Progenitor cell of endocrine pancreas (in vitro differentiated cells): ENCODE measurements at places on chromosomes 3 and 15.

DNA sequence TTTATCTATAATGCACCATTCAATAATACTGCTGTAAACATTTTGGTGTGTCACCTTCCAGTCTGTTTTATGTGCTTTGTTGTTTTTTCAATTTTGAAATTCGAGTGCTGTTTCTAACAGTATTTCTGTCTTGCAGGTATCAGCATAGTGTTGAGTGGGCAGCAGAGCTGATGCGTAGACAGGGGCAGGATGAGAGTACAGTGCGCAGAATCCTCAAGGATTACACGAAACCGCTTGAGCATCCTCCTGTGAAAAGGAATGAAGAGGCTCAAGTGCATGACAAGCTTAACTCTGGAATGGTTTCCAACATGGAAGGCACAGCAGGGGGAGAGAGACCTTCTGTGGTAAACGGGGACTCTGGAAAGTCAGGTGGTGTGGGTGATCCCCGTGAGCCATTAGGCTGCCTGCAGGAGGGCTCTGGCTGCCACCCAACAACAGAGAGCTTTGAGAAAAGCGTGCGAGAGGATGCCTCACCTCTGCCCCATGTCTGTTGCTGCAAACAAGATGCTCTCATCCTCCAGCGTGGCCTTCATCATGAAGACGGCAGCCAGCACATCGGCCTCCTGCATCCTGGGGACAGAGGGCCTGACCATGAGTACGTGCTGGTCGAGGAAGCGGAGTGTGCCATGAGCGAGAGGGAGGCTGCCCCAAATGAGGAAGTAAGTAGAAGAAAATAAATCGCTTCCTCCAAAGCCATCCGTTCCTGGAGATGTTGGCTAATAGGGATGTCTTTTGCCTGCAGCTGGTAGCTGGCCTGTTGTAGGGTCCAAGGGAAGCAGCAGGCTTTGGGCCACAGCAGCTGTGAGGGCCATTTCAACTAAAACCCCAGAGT lies 19.1 kb downstream of the TSEN2 start:
- DNase-seq: no peak

GRCh38 chr3:197454014-197454413 lies 101.8 kb downstream of the BDH1 start:
- DNase-seq: no peak

GRCh38 chr15:94131875-94132274 lies 99.5 kb upstream of the MCTP2 start:
- no peak for DNase-seq

- no peak for DNase-seq
Observed at GRCh38 chr15:43529141-43529540, 11.7 kb downstream of the MAP1A start.

GRCh38 chr3:134313847-134314587 lies 60.2 kb downstream of the AMOTL2 start:
- DNase-seq: no peak

GRCh38 chr3:183518491-183519251 lies 36.8 kb downstream of the KLHL6 start:
- no peak for DNase-seq

- no peak for DNase-seq
Observed at GRCh38 chr3:172519740-172520139, 3.5 kb downstream of the TNFSF10 start.

GRCh38 chr3:15268033-15268631 lies 62.1 kb downstream of the CAPN7 start:
- peak; percentile 72 for DNase-seq

DNA sequence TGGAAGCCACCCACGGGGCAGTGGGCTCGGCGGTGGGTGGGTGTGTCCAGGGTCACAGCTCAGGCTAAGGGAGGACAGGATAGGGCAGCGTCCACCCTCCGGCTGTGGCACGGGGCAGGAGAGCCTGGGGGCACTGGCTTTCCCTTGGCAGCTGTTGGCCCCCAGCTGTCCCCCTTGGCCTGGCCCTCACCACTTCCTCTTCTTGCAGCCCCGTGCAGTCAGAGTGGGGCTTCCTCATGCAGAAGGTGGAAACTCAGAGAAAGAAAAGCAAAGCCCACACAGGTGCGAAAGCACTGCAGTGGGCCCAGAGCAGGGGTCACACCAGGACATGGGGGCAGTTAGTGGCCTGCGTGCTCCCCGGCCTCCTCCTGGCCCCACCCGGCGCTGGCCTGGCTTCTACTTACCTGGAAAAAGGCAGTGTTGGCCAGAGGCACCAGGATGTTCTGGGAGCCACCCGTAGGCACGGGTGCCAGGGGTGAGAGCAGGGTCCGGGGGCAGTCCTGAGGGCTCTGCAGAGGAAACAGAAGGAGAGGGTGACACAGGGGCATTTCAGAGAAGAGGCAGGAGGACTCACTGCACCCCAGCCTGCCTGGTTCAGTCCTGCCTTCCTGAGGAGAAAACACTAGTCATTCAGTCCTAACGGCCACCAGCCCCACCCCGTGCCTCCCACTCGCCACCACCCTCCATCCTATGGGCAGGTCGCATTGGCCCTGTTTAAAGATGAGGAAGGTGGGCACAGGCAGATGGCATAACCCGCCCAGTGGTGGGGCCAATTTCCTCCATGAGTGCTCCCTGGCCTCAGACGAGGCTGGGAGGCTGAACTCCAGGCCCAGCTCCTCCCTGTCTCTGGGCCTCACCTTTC lies 28.3 kb downstream of the PLXND1 start:
- DNase-seq: no peak

- DNase-seq: no peak
Observed at GRCh38 chr3:131193641-131194238, 167.1 kb downstream of the NEK11 start.

DNA sequence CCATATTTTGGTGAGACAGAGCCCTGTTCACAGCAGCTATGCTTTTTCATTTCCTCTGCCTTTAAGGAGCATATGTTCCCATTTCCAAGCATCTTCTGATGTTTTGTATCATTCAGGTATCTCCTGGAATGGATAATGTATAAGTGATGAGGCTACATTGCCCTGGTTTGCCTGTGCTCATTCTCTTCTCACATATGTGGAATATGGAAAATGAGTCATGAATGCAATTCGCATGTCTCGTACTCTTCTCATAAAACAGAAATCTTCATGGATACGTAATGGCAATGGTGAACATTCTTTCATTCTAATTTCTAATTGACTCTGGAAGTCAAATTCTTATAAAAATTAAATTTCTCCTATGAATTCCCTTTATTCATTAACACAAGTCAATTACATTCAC lies 143.1 kb downstream of the CDIN1 start:
- no peak for DNase-seq

DNA sequence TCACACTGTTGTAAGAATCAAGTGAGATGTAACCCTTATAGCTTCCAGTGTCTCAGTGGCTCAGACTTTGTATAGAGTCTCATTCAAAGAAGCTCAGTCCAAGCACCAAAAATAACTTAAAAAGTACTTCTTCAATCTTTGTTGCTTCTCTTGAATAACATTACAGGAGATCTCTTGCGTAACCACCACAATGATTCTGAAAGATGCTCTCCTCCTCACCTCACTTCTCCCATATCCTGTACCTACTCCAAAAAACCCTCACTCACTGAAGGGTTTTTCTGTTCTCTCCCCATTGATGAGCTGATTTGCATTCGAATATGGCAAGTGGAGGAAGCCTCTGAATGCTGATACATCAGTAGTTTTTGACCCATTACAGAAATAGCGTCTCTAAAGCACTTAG lies 39.4 kb upstream of the MRPS22 start:
- DNase-seq: no peak

- DNase-seq: no peak
Observed at GRCh38 chr15:62799919-62800318, 242.6 kb upstream of the TPM1 start.

DNA sequence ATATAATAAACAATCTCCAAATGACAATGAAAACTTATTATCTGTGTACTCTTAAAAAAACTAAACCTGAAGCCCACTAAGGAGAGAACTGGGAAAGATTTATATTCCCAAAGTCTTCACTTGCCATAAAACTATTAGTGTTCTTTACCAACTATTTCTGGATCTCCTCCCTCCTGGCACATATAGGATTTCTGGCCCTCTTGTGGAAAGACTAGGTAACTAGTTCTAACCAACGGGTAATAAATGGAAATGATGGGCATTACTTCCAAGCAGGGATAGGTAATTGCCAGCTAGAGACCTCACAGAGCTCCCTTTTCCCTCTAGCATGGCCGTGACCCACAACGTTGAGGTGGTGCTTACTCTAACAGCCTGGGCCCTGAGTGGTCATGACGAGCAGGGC lies 110.1 kb downstream of the DNAH12 start:
- DNase-seq: no peak

GRCh38 chr3:114739627-114740026 lies 407.5 kb downstream of the ZBTB20 start:
- no peak for DNase-seq

GRCh38 chr3:187016639-187017345 lies 86.5 kb downstream of the ST6GAL1 start:
- no peak for DNase-seq

DNA sequence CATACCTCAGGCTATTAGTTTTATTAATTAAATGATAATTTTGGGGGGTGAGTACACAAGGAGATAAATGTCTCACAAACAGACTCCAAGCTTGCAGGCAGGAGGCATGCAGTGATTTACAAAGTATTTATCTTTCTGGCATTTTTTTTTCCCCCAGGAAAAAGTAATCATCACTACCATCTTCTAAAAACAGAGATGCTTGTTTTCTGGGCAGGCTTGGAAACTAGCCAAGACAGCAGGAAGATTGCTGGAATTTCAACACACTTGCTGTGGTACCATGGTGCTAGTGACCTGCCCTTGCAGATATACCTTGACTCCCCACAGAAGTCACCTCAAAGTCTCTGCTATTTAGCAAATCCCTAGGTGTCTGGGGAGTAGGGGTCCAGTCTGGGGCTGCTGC lies 732.8 kb upstream of the CFAP20DC start:
- no peak for DNase-seq

GRCh38 chr3:31274326-31275024 lies 258.2 kb upstream of the STT3B start:
- no peak for DNase-seq

GRCh38 chr15:57635300-57635909 lies 43.7 kb downstream of the MYZAP start:
- no peak for DNase-seq

- peak; percentile 63 for DNase-seq
Observed at GRCh38 chr15:63891079-63891767, 57.5 kb upstream of the HERC1 start.

DNA sequence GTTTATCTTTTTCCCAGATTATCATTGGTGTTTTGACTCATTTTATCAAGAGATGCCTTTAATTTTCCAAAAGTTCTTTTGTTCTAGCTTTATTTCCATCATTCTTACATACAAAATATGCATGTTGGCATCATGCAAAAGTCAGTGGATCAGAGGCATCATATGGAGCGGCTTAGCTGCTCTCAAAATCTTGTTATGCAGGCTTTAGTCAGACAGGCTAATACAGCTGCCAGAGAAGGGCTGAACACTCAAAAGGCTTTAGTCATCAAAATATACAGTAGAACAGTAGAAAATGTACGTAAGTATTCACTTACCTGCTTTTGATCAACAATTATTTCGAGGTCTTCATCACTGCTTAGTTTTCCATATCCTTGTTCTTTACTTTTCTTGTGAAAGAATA lies 65.5 kb downstream of the PEX5L start:
- no peak for DNase-seq

DNA sequence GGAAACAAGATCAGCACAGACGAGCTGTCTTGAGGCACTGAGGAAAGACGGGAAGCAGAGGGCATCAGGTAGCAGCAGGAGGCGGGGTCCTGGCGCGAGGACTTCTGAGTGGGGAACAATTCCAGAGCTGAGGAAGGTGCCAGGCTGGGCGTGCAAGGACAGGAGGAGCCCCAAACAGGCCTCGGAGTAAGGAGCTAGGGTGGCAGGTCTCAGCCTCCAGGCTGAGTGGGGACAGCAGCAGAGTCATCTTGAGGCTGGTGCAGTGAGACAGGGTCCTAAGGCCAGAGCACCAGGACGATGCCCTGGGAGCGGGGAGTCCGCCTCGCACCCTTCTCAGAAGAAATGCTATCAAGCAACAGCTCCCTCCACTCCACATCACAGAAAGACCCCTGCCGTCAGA lies 78.4 kb downstream of the PCSK6 start:
- no peak for DNase-seq

DNA sequence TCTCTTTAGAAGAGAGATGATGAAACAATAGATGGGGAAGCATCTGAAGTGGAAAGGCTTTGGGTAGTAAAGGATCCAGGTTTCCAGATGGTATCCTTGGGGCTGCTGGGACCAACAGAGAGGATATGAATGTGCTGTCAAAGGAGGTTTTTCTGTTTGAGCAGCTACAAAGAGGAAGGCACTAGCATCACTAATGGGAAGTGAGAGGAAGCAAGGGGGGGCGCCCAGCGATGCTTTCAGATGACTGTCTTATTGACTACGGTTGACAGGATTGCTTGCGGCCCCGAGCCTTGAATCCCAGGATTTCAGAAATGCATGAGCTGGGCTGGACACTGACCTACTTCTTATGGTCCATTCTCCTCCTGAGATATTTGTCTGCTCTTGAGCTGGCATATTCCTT lies 103.8 kb upstream of the GALNT15 start:
- DNase-seq: no peak

GRCh38 chr15:35566991-35567390 lies 21.0 kb upstream of the DPH6 start:
- no peak for DNase-seq

DNA sequence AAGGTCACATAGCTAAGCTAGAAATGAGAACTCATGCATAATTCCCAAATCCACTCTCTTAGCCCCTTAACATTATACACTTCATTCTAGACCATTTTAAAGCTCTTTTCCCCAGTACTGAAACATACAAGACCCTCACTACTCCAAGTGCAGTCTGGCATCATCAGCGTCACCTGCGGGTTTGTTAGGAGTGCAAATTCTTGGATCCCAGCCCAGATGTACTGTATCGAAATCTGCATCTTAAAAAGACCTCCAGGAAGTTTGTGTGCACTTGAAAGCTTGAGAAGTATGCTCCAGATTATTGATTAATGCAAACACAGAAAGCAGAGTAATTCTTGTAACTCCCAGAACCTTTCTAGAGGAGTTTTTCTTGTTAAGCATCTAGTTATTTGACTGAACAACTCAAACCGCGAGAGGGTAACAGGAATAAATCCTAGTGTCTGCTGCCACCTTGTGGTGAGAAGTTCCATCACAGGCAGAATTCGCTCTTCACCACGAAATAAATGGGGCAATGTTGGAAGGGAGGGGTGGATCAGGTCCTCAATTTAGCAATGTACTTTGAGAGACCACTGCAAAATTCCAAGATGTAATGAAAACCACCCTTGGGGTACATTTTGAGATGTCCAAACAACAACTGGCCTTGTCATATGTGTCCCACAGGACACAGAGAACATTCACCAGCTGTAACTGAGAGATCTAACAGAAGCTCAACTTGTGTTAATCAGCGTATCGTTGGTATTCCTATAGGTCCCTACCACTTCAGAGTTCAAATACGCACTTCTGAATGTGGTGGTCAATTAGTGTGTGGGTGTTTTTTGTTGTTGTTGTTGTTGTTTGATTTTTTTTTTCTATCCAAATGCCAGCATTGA lies 583 bp upstream of the C3orf49 start:
- DNase-seq: peak; percentile 44

- no peak for DNase-seq
Observed at GRCh38 chr3:21543380-21544075, 207.5 kb downstream of the ZNF385D start.

GRCh38 chr3:36373084-36373483 lies 7.2 kb upstream of the STAC start:
- DNase-seq: no peak

GRCh38 chr3:131470377-131470776 lies 32.4 kb downstream of the MRPL3 start:
- DNase-seq: no peak

GRCh38 chr3:100317912-100318311 lies 16.6 kb upstream of the NIT2 start:
- DNase-seq: no peak
